Psoas muscle (tissue), 8 donors: ENCODE measurements at places on chromosomes 6 and 20. TPM values are rescaled to one million over a fixed set of nuclear protein-coding genes. Genes with fewer than 3 reads are reported as not detected.

Gene CDSN
- not detected for polyA plus RNA-seq

Gene RSPO3
- 27.4 TPM for polyA plus RNA-seq

Gene CTAGE9
- not detected for polyA plus RNA-seq

Gene UNC5CL
- 0.90 TPM for polyA plus RNA-seq

Gene RGS17
- not detected for polyA plus RNA-seq

Gene BPIFB2
- polyA plus RNA-seq, result not detected

Gene SLC32A1
- polyA plus RNA-seq, result not detected

Gene XKR7
- polyA plus RNA-seq, result under 0.01 TPM

Gene DCDC2
- polyA plus RNA-seq, result 0.47 TPM

Gene OPN5
- polyA plus RNA-seq, result 0.09 TPM

Gene CAPN11
- 0.05 TPM for polyA plus RNA-seq

Gene SNX9
- 18.9 TPM for polyA plus RNA-seq

Gene DAAM2
- 43.8 TPM for polyA plus RNA-seq

Gene HSPA12B
- 7.5 TPM for polyA plus RNA-seq

Gene EYS
- not detected for polyA plus RNA-seq

Gene PLA2G7
- 0.03 TPM for polyA plus RNA-seq

Gene DUSP15
- 0.04 TPM for polyA plus RNA-seq

Gene CLDN20
- 0.05 TPM for polyA plus RNA-seq

Gene C20orf202
- 0.09 TPM for polyA plus RNA-seq

Gene LATS1
- polyA plus RNA-seq, result 3.4 TPM

Gene TFAP2B
- polyA plus RNA-seq, result not detected

Gene TMEM244
- polyA plus RNA-seq, result not detected

Gene ARMH2
- not detected for polyA plus RNA-seq

Gene JAG1
- 5.4 TPM for polyA plus RNA-seq

Gene KIF25
- 0.10 TPM for polyA plus RNA-seq

Gene OR2H1
- polyA plus RNA-seq, result not detected

Gene FOXF2
- 0.07 TPM for polyA plus RNA-seq

Gene MYH7B
- polyA plus RNA-seq, result 5.7 TPM

Gene RUNX2
- polyA plus RNA-seq, result 0.07 TPM

Gene CTCFL
- not detected for polyA plus RNA-seq

Gene ME1
- 28.1 TPM for polyA plus RNA-seq

Gene OR2H2
- not detected for polyA plus RNA-seq

Gene CST4
- not detected for polyA plus RNA-seq

Gene TTK
- 0.10 TPM for polyA plus RNA-seq

Gene FILIP1
- 2.8 TPM for polyA plus RNA-seq

Gene GSTA3
- not detected for polyA plus RNA-seq

Gene TBXT
- not detected for polyA plus RNA-seq

Gene SOX12
- polyA plus RNA-seq, result 2.3 TPM

Gene DEFB124
- polyA plus RNA-seq, result not detected

Gene EBF4
- 0.52 TPM for polyA plus RNA-seq

Gene VNN1
- polyA plus RNA-seq, result 0.18 TPM

Gene IL17F
- not detected for polyA plus RNA-seq

Gene F13A1
- 8.4 TPM for polyA plus RNA-seq

Gene SSTR4
- polyA plus RNA-seq, result not detected

Gene ACTL10
- 0.74 TPM for polyA plus RNA-seq

Gene RALY
- polyA plus RNA-seq, result 151 TPM
